ENCODE measurements at places on chromosomes 1 and 21. TPM values are rescaled to one million over a fixed set of nuclear protein-coding genes. Genes with fewer than 3 reads are reported as not detected.

DNA sequence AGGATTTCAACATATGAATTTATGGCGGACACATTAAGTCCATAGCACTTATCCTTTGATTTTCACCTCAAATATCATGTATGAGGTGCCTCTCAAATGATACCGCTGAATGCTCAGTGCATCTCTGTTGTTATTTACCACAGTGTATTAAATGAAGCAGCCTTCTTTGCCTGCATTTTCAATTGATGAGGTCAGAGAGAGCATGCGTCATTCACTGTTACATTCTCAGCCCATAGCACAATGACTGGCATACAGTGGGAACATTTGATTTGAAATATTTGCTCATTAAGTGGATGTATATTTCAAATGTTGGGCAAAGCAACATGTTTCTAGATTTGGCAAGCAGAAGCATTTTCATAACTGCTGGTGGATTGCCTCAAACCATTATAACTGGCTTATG is 45.7 kb downstream of the LRRC7 start:
- no peak for DNase-seq

Gene MCOLN2
- not detected for total RNA-seq

- no peak for DNase-seq
Measured at GRCh38 chr1:67860776-67861175, 27.5 kb upstream of the GNG12 start.

Gene GUCA2B
- total RNA-seq: not detected

- no peak for DNase-seq
Measured at GRCh38 chr21:25757531-25757930, 22.8 kb downstream of the GABPA start.

DNA sequence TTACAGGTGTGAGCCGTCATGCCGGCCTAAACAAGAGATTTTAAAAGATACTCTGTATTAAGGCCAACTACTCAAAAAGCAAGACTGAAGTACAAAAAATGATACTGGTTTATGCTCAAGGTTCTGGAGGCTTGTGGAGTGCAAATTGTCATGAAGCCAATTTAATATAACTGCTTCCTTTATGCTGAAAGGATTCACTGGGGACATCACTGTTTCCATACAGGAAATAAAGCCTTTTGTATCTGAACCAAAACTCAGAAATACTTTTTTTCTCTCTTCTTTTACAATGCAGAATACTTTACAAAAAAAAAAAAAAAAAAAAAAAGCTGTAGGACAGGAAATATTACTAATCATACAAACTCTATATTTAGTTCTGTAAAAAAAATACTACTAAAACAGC is 55.5 kb upstream of the CNN3 start:
- DNase-seq: no peak

Gene PTPN22
- 0.28 TPM for total RNA-seq

Gene OTUD7B
- total RNA-seq: 24.4 TPM

GRCh38 chr1:99171184-99171813 is 93.0 kb upstream of the PLPPR4 start:
- DNase-seq: no peak

Gene NEXN
- total RNA-seq: 433 TPM

DNA sequence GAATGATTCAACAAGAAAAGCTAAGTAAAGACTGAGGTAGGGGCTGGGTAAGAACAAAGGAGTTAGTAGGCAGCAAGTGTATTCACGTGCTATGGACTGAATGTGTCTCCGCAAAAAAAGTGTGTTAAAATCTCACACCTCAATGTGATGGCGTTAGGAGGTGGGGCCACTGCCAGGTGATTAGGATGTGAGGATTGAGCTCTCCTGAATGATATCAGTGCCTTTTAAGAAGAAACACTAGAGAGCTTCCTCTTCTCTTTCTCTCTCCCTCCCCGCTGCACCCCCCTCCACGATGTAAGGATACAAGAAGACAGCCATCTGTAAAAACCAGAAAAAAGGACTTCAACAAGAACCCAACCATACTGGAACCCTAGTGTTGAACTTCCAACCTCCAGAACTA is 396.1 kb upstream of the PLXNA2 start:
- DNase-seq: no peak

Gene SEC16B
- 1.4 TPM for total RNA-seq

GRCh38 chr1:92538048-92538412 is 51.3 kb upstream of the GFI1 start:
- no peak for DNase-seq
